ENCODE measurements at places on chromosomes 1 and 21. TPM values are rescaled to one million over a fixed set of nuclear protein-coding genes. Genes with fewer than 3 reads are reported as not detected.

Gene RHCE
- total RNA-seq, result 1.4 TPM

Gene RGS8
- total RNA-seq, result 0.78 TPM

Gene LMOD1
- total RNA-seq, result 1.4 TPM

Gene AMY2A
- total RNA-seq, result not detected

Gene PGLYRP4
- total RNA-seq, result not detected

Gene CR1L
- total RNA-seq, result not detected

Gene KRTAP7-1
- total RNA-seq, result not detected

Gene HCRTR1
- total RNA-seq, result not detected

Gene PRAMEF25
- total RNA-seq, result not detected

Gene C1orf141
- not detected for total RNA-seq

Gene KRTAP22-1
- total RNA-seq, result not detected

Gene SAMSN1
- total RNA-seq, result not detected

Gene SHC1
- total RNA-seq, result 211 TPM

Gene GBP5
- total RNA-seq, result 0.11 TPM

Gene DLGAP3
- not detected for total RNA-seq

Gene DNAI4
- 15.9 TPM for total RNA-seq

Gene C8B
- not detected for total RNA-seq

Gene PRRX1
- total RNA-seq, result 439 TPM

Gene C1orf174
- 23.8 TPM for total RNA-seq

Gene VWA5B1
- total RNA-seq, result not detected

Gene VASH2
- 0.43 TPM for total RNA-seq

Gene CELA2A
- not detected for total RNA-seq

Gene OPRD1
- total RNA-seq, result under 0.01 TPM

Gene MTF2
- total RNA-seq, result 24.6 TPM

Gene FAM229A
- total RNA-seq, result 1.1 TPM

Gene OR2AK2
- not detected for total RNA-seq
